ENCODE measurements at places on chromosomes 6 and 20. TPM values are rescaled to one million over a fixed set of nuclear protein-coding genes. Genes with fewer than 3 reads are reported as not detected.

- H3K4me1 ChIP-seq = no peaks in the 10 kb centered on the region
- no peak overlapping the region for H3K4me3 ChIP-seq
- no peaks in the 10 kb centered on the region for H3K27me3 ChIP-seq
- no peak for DNase-seq
These were observed 49.6 kb upstream of the RNF146 start for GRCh38 chr6:127216810-127217789.

GRCh38 chr6:15378866-15379265 is 133.0 kb downstream of the JARID2 start:
- no peak overlapping the region for H3K27ac ChIP-seq
- no peak overlapping the region for H3K4me3 ChIP-seq
- no peaks in the 10 kb centered on the region for H3K27me3 ChIP-seq
- H3K4me1 ChIP-seq = no peaks in the 10 kb centered on the region

DNA sequence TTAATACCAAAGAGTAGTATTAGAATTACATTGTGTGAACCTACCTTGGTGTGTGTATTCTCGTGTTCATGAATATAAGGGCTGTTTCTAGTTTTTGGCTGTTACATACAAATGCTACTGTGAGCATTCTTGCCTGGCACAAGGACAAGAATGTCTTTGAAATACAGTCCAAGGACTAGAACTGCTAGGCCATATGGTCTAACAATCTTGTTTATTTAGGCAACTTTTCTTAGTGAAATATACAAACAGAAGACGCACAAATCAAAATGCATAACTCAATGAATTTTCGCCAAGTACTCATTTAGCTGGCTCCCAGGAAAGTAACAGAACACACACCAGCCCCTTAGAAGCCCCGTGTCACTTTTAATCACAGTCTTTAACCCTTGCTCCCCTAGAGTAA is 28.5 kb downstream of the KDM1B start:
- DNase-seq = no peak
- no peaks in the 10 kb centered on the region for H3K36me3 ChIP-seq
- H3K4me3 ChIP-seq = no peak overlapping the region
- H3K27ac ChIP-seq = no peak overlapping the region
- peaks cover 10% of the 10 kb centered on the region for H3K4me1 ChIP-seq

DNA sequence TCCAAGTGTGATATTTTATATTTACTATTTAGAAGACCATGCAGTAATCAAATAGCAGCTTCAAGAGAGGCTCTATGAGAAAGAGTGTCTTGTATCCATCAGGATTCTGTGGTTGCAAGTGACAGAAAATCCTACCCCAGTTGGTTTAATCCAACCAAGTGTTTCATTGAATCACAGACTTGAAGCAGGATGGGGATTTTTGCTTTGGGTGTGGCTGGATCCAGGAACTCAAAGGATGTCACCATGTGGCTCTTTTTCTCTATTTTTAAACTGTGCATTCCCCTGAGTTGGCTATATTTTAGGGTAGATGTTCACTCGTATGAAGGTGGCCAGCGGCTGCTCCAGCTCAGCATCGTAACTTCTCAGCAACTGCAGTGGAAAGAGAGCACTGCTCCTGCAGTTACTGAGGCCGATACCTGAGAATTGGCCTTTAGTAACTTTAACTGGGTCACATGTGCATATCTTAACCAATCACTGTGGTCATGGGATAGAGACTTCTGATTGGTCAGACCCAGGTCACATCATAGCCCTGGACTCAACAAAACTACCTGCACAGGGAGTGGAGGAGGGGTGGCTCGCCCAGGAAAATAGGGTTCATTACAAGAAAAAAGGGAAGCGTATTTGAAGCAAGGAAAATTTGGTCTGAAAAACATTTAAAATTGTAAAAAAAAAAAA is 396.1 kb upstream of the SULF2 start:
- no peak overlapping the region for H3K4me3 ChIP-seq
- no peaks in the 10 kb centered on the region for H3K36me3 ChIP-seq
- H3K4me1 ChIP-seq = peaks cover 24% of the 10 kb centered on the region
- no peaks in the 10 kb centered on the region for H3K27me3 ChIP-seq

DNA sequence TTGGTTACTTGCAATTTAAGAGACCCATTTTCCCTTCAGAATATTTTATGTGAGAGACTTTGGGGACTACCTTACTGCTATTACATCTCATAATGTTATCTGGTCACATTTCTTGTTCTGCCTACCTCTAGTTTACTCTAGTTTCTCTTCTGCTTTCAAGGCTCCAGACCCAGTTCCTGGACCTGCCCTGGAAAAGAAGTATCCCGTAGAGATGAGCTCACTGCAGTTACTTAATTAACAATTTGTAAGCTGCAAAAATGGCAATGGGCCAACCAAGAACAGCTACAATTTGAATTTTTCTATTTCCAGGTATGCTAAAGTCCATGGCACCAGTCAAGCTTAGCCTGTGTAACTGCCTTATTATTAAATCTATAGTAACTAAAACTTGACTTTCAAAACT is 25.0 kb downstream of the TAB2 start:
- H3K27ac ChIP-seq = no peak overlapping the region
- no peaks in the 10 kb centered on the region for H3K36me3 ChIP-seq
- peaks cover 19% of the 10 kb centered on the region for H3K4me1 ChIP-seq
- no peak overlapping the region for H3K4me3 ChIP-seq

- no peaks in the 10 kb centered on the region for H3K27me3 ChIP-seq
- no peak for DNase-seq
- H3K36me3 ChIP-seq = no peaks in the 10 kb centered on the region
- H3K27ac ChIP-seq = no peak overlapping the region
- no peaks in the 10 kb centered on the region for H3K4me1 ChIP-seq
- no peak overlapping the region for H3K4me3 ChIP-seq
These were observed 917.5 kb downstream of the EYS start for GRCh38 chr6:64789476-64789875.

DNA sequence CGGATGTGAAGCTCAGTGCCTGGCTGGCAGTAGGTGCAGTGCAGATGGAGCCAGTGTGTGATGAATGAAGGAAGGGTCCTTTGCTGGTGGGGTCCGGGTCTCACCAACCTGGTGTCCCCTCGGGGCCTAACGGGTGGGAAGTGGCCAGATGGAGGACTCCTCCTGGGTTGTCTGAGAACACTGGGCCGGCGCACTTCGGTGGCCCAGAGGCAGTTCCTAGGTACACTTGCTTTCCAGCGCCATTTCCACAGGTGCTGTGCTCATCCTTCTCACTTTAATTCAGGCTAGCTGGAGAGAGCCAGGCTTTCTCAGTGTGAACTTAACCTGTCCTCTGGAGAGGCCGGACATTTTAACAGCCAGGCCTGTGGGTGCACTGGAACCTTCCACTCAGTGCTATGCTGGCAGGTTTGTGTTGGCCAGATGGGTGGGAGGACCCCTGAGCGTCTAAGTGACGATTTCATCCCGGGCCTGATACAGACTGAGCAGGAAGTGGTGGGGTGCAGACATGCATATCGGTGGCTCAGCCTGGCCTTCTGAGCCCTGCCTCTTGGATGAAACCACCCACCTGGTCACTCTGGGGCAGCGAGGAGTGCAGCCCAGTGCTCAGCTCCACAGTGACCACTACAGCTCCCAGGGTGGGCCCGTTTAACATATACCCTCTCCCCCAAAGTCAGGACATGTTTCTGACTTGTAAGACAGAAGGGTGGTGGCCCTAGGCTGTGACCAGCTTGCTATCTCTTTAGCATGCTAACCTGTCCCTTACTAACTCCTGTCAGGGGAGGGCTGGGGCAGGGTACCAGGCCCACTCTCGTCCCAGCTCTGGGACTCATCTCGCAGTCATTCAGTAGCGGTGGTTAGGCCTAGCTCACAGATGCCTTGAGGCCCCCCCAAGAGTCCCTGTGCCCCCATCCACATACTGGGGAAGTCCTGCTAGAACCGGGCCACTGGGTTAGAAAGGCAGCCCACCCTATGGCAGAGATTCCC is 8.2 kb upstream of the PYGB start:
- no peak overlapping the region for H3K4me3 ChIP-seq
- DNase-seq = no peak
- H3K4me1 ChIP-seq = peaks cover 55% of the 10 kb centered on the region
- H3K27ac ChIP-seq = peak overlapping the region; percentile 97
- no peaks in the 10 kb centered on the region for H3K27me3 ChIP-seq

- no peak for DNase-seq
- no peaks in the 10 kb centered on the region for H3K36me3 ChIP-seq
- no peak overlapping the region for H3K4me3 ChIP-seq
- H3K4me1 ChIP-seq = no peaks in the 10 kb centered on the region
- no peak overlapping the region for H3K27ac ChIP-seq
These were observed 42.2 kb upstream of the DACT2 start for GRCh38 chr6:168361766-168362165.

GRCh38 chr6:2984738-2985406 is 13.5 kb upstream of the SERPINB6 start:
- no peak overlapping the region for H3K4me3 ChIP-seq
- H3K27me3 ChIP-seq = no peaks in the 10 kb centered on the region
- H3K4me1 ChIP-seq = peaks cover 77% of the 10 kb centered on the region
- no peaks in the 10 kb centered on the region for H3K36me3 ChIP-seq

GRCh38 chr6:106870824-106871717 is 103.5 kb downstream of the CD24 start:
- no peak overlapping the region for H3K4me3 ChIP-seq
- no peaks in the 10 kb centered on the region for H3K27me3 ChIP-seq
- peak; percentile 35 for DNase-seq
- H3K27ac ChIP-seq = peak overlapping the region; percentile 45

DNA sequence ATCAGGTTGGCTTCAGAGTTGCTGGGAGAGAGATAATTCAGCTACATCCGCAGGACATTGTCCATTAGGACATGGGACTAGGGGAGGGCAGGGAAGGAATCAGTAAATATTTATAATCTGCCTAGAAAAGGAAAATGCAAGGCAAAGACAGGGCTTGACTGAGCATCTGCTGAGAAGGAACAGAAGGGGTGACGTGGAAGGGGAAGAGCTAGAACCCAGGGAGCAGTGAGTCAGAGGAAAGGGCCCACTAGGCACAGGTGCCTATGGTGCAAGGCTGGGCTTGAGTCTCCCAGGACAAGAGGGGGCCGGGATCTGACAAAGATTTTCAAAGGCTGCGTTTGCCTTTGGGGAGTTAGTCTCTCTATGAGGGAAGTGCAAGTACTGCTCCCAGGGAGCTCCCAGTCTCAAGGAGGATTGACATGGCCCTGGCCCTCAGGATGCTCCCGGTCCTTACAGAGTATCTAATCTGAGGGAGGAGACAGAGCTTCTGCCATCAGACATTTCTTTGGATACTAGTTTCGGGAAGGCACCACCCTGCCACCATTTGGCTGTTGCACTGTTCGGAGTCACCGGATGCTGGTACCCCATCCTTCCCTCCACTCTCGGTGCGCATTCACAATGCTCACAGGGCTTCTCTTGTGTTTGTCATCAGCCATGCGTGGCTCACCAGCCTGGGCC is 21.9 kb downstream of the VEGFA start:
- no peak overlapping the region for H3K4me3 ChIP-seq
- no peak overlapping the region for H3K27ac ChIP-seq
- no peak for DNase-seq
- peaks cover 7% of the 10 kb centered on the region for H3K4me1 ChIP-seq

SLC35D3 gene
- total RNA-seq = not detected

- H3K4me1 ChIP-seq = no peaks in the 10 kb centered on the region
- no peak overlapping the region for H3K27ac ChIP-seq
- no peaks in the 10 kb centered on the region for H3K27me3 ChIP-seq
- DNase-seq = no peak
These were observed 40.2 kb downstream of the PLAGL1 start for GRCh38 chr6:143967706-143968376.

DAAM2 gene
- not detected for total RNA-seq

ITPR3 gene
- total RNA-seq = 41.8 TPM

IPCEF1 gene
- total RNA-seq = 0.29 TPM

PPP1R14C gene
- total RNA-seq = 3.0 TPM

GRCh38 chr20:43716123-43716522 is 10.7 kb downstream of the GTSF1L start:
- H3K27me3 ChIP-seq = no peaks in the 10 kb centered on the region
- DNase-seq = no peak
- no peak overlapping the region for H3K4me3 ChIP-seq
- peaks cover 12% of the 10 kb centered on the region for H3K36me3 ChIP-seq
- H3K27ac ChIP-seq = no peak overlapping the region

- H3K27ac ChIP-seq = no peak overlapping the region
- no peaks in the 10 kb centered on the region for H3K36me3 ChIP-seq
- no peak for DNase-seq
- no peak overlapping the region for H3K4me3 ChIP-seq
These were observed 645.6 kb downstream of the RNF144B start for GRCh38 chr6:19032591-19033295.

- H3K36me3 ChIP-seq = no peaks in the 10 kb centered on the region
- no peak overlapping the region for H3K4me3 ChIP-seq
- no peaks in the 10 kb centered on the region for H3K4me1 ChIP-seq
- DNase-seq = no peak
These were observed 73.7 kb downstream of the GMDS start for GRCh38 chr6:2171728-2172127.

DNA sequence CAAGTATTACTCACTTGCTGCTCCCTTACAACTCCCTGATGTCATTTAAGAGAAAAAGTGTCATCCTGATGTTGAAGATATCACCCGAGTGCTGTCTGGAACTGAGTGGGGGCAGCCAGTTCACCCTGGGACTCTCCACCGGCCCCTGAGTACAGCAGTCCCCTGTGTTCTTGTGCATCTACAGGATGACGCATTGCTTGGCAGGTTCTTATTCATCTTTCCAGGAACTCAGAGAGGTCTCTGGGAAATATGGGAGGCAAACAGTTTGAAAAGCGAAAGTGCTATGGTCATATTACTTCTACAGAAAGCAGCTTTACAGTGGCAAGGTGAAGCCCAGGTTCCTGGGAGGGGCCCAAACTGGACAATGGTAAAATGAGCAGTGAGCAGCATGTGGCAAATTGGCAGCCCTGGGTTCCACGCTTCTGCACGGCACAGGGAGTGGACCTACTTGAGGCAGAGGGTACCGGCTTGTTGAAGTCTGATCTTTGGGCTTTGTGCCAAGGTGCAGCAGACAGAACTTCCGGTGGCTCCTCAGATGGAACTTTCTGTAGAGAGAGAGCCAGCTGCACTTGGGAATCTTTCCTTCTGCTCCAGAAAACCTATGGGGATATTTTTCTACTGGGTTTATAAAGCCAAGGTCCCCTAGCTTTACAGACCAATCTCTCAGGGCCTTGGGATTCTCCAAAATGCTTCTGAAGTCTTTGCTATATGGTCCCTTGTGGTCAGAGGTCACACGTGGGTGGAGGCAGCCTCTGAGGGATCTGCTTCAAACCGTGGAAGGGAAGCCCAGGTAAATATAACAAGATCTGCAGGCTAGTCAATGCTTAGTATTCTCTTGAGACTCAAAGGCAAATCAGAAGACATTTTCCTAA is 128.3 kb downstream of the MAP3K7 start:
- no peak overlapping the region for H3K4me3 ChIP-seq
- H3K36me3 ChIP-seq = no peaks in the 10 kb centered on the region
- H3K4me1 ChIP-seq = peaks cover 13% of the 10 kb centered on the region
- H3K27ac ChIP-seq = no peak overlapping the region
- DNase-seq = no peak
- no peaks in the 10 kb centered on the region for H3K27me3 ChIP-seq

DNA sequence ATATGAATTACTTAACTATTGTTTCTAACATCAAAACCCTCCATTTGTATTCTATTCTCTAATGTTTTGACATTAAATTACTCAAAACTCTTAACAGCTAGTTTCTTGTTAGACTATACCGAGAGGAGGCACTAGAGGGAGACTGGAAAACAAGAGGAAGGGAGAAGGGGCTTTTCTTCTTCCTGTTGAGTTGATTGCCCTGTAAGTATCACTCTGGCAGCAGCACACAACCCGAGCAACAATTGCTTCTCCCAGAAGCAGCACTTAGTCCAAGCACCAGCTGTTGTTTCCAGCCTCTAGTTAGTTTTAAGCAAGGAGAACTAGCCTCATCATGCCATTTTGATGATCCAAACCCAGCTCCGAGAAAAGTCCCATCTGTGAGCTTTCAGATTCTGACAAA is 603.8 kb downstream of the PRKN start:
- DNase-seq = no peak

- no peak overlapping the region for H3K27ac ChIP-seq
These were observed 67.8 kb downstream of the SYTL3 start for GRCh38 chr6:158717341-158718330.

Measured in PC-3 (cell line).